ENCODE measurements at places on chromosomes 11 and 22.

GRCh38 chr11:114260483-114260882 lies 35.7 kb upstream of the NNMT start:
- DNase-seq: no peak

DNA sequence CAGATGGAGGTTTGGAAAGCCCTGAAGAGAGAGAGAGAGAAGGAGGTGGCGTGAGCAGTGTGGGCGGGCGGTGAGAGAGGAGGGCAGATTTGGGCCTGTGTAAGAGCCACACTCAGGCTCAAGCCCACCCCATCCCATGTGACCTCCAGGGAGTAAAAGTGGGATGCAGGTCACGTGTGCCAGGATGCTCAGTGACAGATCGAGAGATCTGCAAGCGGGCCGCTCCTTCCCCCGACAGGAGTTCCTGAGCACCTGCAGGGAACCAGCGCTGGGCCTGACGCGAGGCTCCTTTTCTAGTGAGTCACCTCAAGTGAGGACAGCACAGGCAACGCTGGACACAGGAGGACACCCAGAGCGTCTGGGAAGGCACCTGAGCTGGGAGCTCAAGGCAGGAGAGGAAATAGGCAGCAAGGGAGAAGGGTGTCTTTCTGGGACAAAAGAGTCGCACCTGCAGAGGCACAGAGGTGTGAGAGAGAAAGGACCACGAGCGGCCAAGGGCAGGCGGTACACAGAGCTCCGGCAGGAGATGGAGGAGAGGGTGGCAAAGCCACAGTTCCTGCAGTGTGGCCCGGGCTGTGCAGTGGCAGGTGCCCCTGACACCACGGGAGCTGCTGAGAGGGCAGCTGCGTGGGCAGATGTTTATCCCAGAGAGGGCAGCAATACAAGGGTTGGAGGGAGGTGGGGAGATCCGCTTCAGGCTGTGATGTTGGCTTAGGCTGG lies 1294.8 kb downstream of the TBC1D22A start:
- DNase-seq: no peak

- no peak for DNase-seq
Measured at GRCh38 chr22:44919691-44920090, 90.1 kb downstream of the PHF21B start.

DNA sequence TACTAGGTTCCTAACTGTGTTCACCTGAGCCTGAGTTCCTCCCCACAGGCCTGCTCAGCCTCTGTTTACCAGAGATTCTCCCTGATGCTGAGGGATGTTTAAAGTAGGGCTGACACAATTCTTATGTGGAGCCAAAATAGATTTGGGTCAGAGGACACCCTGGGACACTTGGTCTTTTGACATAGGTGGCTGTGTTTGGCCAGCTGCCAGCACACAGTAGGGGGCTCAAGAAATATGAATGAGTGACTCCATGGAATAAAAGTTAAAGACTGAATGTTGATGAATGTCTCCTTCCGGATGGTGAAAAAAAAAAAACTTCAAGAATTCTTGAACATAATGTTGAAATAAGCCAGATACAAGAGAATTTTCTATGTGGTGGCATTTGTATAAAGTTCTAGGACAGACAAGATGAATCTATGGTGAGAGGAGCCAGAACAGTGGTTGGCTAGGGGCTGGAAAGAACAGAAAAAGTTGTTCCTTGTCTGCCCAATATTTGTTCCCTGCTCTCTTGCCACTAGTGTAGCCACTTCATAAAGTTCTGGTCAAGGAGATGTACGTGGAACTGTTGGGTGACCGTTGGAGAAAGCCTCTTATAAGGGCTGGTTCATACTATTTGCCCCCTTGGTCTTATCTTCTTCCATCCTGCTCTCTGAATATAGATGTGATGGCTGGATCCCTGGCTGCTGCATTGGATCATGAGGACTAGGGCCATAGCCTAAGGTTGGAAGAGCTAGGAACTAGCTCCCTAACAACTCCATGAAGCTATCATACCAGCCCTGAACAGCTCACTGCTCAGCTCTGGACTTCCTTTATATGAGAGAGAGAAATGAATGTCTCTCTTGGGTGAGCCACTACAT lies 40.3 kb upstream of the SMTN start:
- DNase-seq: no peak

- peak; percentile 25 for DNase-seq
Measured at GRCh38 chr11:22244986-22245592, 52.2 kb downstream of the ANO5 start.

- DNase-seq: no peak
Measured at GRCh38 chr11:112016088-112016764, 9.0 kb upstream of the DLAT start.
